ENCODE measurements at places on chromosomes 3 and 15. TPM values are rescaled to one million over a fixed set of nuclear protein-coding genes. Genes with fewer than 3 reads are reported as not detected.

Gene BBX
- 95.9 TPM for total RNA-seq

Gene SNTN
- 1.8 TPM for total RNA-seq

Gene SCG5
- 2.6 TPM for total RNA-seq

Gene SI
- not detected for total RNA-seq

Gene TRAT1
- total RNA-seq, result 1.1 TPM

Gene RARRES1
- 49.1 TPM for total RNA-seq

Measured in ovary (tissue), 10 donors.